ENCODE measurements at places on chromosomes 4 and X.

DNA sequence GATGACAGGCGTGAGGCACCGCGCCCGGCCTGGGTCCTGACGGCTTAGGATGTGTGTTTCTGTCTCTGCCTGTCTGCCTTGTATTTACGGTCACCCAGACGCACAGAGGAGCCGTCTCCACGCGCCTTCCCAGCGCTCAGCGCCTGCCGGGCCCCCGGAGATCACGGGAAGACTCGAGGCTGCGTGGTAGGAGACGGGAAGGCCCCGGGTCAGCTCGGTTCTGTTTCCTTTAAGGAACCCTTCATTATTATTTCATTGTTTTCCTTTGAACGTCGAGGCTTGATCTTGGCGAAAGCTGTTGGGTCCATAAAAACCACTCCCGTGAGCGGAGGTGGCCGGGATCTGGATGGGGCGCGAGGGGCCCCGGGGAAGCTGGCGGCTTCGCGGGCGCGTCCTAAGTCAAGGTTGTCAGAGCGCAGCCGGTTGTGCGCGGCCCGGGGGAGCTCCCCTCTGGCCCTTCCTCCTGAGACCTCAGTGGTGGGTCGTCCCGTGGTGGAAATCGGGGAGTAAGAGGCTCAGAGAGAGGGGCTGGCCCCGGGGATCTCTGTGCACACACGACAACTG lies 1.3 kb downstream of the SHOX start:
- DNase-seq, result no peak

- no peak for DNase-seq
Measured at GRCh38 chr4:13483136-13483767, 888 bp downstream of the RAB28 start.

- no peak for DNase-seq
Measured at GRCh38 chr4:163121689-163122088, 45.0 kb downstream of the NAF1 start.

DNA sequence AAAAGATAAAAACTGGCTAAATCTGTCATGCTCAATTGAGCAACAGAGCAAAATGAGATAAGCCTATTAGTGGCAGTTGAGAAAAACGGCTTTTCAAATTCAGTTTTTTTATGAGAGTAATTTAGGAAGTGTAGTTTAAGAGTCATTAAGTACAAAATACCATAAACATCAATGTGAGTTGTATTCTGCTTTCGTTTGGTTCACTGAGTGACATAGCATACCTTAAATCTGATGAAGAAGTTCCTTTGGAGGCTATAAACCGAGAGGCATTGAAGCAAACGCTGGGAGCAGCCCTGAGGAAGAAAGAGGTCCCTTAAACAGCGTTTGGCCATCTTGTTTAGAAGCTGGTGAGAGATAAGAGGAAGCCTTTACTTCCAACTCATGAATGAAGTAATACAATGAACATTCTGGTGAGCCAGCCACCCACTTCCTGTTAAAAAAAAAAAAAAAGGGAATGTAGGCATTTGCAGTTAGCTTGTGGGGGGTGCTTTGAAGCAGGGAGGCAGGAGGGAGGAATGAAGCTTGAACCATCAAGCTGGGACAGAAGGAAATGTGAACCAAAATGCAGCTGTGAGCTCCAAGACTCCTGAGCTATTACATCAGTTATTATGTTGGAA lies 132.3 kb downstream of the ZNF330 start:
- DNase-seq, result no peak

DNA sequence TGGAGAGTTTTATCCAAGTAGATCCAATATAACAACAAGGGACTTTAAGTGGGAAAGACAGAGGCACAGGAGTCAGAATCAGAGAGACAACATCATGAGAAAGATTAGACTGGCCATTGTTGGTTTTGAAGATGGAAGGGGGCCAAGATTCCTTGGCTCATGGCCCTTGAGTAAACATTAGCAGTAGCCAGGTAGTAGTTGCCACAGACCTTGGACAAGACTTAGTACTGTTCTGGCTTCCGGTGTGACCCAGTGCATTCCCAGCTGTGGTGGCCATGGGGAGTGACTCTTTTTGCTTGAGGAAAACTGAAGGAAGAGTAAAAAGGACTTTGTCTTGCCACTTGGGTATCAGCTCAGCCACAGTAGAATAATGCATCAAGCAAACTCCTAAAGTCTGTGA lies 462.2 kb upstream of the CPXCR1 start:
- DNase-seq, result no peak

All from activated CD4-positive, alpha-beta T cell treated with anti-CD3 and anti-CD28 coated beads, Interleukin-2, Interleukin-6, amounts not matched to agents 100 ng/mL and 50 ng/mL, durations not matched to agents 16 hours and 8 hours (primary cell).